ENCODE measurements at places on chromosomes 2 and 18. TPM values are rescaled to one million over a fixed set of nuclear protein-coding genes. Genes with fewer than 3 reads are reported as not detected.

- no peaks in the 10 kb centered on the region for H3K27me3 ChIP-seq
- no peak overlapping the region for H3K27ac ChIP-seq
- no peak for DNase-seq
- no peak overlapping the region for H3K4me3 ChIP-seq
- H3K36me3 ChIP-seq, result peaks cover 2% of the 10 kb centered on the region
Measured at GRCh38 chr2:169887120-169887519, 59.9 kb downstream of the UBR3 start.

- H3K4me1 ChIP-seq, result no peaks in the 10 kb centered on the region
- no peaks in the 10 kb centered on the region for H3K36me3 ChIP-seq
- no peak overlapping the region for H3K4me3 ChIP-seq
- no peak for DNase-seq
- no peak overlapping the region for H3K27ac ChIP-seq
Measured at GRCh38 chr2:21277068-21278056, 153.6 kb downstream of the TDRD15 start.

SIGLEC15 gene
- not detected for total RNA-seq

PRPF40A gene
- total RNA-seq, result 39.6 TPM

DNA sequence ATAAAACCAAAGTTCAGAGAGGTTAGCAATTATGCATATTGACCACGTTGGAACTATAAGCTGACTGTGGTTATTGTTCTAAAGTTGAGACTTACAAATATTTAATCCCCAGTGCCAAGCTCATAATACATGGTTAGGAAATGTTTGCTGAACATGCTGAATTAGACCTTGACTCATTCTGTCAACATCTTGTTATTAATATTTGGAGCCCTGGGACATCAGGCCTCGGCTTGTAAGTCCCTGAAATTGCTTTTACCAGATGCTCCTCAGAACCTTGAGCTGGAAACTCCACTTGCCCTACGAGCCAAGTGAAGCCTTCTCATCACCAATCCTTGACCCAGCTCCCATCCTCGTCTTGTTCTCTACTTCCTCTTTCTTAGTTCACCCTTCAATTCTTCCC lies 21.2 kb downstream of the DYNAP start:
- DNase-seq, result no peak
- no peaks in the 10 kb centered on the region for H3K27me3 ChIP-seq
- H3K27ac ChIP-seq, result no peak overlapping the region
- no peaks in the 10 kb centered on the region for H3K36me3 ChIP-seq
- H3K4me3 ChIP-seq, result no peak overlapping the region
- H3K4me1 ChIP-seq, result no peaks in the 10 kb centered on the region

DNA sequence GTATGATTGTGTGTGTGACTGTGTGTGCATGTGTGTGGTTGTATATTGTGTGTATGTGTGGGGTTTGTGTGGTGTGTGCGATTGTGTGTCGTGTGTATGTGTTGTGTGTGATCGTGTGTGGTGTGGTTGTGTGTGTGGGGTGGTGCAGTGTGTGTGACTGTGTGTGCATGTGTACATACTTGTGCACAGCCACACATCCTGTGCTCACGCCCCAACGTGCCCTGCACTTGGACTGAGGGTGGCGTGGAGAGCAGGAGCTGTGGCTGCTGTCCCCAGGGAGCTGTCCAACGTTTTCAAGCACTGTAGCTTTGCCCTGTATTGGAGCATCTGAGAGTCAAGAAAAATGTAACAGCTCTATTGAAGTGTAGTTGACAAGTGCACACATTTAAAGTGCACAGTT lies 243.2 kb upstream of the HDAC4 start:
- H3K4me3 ChIP-seq, result no peak overlapping the region
- H3K27ac ChIP-seq, result no peak overlapping the region
- no peaks in the 10 kb centered on the region for H3K4me1 ChIP-seq
- DNase-seq, result no peak

POTEJ gene
- total RNA-seq, result not detected

GRCh38 chr2:139885921-139886498 lies 1105.8 kb upstream of the NXPH2 start:
- no peak overlapping the region for H3K27ac ChIP-seq
- DNase-seq, result no peak
- H3K27me3 ChIP-seq, result no peaks in the 10 kb centered on the region

- no peaks in the 10 kb centered on the region for H3K27me3 ChIP-seq
- no peak overlapping the region for H3K4me3 ChIP-seq
Measured at GRCh38 chr18:61742565-61743429, 150.0 kb downstream of the RNF152 start.

- H3K27ac ChIP-seq, result no peak overlapping the region
- H3K4me1 ChIP-seq, result no peaks in the 10 kb centered on the region
- H3K36me3 ChIP-seq, result no peaks in the 10 kb centered on the region
- no peaks in the 10 kb centered on the region for H3K27me3 ChIP-seq
- no peak for DNase-seq
Measured at GRCh38 chr2:177573120-177573519, 180.5 kb downstream of the AGPS start.

DNA sequence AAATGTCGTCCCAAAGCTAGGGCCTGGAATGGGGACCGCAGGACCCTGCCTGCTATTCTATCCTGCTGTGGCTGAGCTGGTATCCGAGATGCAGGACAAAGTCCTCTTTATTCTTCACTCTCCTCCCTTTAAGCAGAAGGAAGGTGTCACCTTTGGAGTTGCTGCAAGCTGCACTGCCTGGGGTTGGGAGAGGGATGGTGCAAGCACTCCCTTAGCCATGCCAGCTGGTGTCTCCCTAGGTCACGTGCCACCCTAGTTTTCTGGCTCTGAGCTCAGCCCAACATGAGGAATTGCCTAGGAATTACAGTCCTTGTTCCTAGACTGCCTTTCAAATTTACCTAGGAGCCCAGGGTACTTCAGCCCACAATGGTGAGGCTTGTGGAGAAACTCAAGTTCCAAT lies 21.4 kb upstream of the FAM228A start:
- no peak overlapping the region for H3K27ac ChIP-seq
- H3K36me3 ChIP-seq, result no peaks in the 10 kb centered on the region
- DNase-seq, result no peak
- H3K4me1 ChIP-seq, result no peaks in the 10 kb centered on the region
- no peak overlapping the region for H3K4me3 ChIP-seq
- H3K27me3 ChIP-seq, result no peaks in the 10 kb centered on the region

CCDC102B gene
- total RNA-seq, result 1.2 TPM

DNA sequence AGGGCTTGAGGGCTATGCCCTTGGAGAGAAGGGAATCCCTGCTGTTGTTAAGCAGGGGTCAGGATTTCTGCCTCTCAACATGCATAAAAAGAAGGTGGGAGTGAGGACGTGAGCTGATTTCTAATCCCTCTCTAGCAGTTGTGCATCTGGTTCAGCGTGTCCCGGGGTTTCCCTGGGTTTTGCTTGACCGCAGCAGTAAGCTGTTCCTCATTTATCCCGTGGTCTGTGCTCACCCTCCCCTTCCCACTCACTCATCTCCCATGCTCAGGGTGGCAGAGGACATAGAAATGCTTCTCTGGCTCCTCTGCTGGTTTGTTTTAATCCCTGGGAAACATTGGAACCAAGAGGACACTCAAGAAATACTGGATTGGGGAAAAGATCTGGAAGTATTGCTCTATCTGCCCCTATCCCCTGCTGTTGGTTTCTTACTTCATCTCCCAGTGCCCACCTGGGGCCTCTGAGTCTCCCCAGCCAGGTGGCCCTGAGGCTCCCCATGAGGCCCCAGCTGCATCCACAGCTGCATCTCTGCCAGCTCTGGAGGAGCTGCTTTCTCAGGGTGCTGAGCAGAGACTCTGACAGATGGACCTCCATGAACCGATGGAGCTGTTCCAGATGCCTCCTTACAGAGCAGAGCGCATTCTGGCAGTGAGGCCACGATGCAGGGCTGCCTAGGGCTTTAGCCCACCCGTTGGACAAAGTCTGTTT lies 36.1 kb downstream of the TET3 start:
- H3K27me3 ChIP-seq, result no peaks in the 10 kb centered on the region
- H3K4me3 ChIP-seq, result no peak overlapping the region
- H3K27ac ChIP-seq, result no peak overlapping the region
- no peak for DNase-seq
- H3K4me1 ChIP-seq, result peaks cover 8% of the 10 kb centered on the region

DNA sequence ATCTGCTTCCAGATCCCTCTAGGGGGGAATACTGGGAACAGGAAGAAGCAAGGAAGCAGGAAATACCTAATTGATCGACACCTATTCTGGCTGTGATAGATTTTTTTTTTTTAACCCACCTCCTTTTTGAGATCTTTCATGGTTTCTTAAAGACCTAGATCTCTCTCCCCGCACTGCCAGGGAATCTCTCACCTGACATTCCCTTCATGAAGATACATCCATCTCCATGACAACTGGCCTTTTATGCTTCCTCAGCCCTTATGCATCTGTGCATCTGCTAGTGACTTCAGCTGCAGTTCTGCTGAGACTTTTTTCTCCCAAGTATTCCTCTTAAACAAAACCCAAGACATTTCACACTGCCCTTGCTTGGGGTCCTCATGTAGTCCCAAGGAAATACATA lies 21.1 kb upstream of the CPO start:
- no peaks in the 10 kb centered on the region for H3K27me3 ChIP-seq
- no peaks in the 10 kb centered on the region for H3K36me3 ChIP-seq
- H3K4me1 ChIP-seq, result no peaks in the 10 kb centered on the region
- no peak for DNase-seq
- H3K4me3 ChIP-seq, result no peak overlapping the region

DNA sequence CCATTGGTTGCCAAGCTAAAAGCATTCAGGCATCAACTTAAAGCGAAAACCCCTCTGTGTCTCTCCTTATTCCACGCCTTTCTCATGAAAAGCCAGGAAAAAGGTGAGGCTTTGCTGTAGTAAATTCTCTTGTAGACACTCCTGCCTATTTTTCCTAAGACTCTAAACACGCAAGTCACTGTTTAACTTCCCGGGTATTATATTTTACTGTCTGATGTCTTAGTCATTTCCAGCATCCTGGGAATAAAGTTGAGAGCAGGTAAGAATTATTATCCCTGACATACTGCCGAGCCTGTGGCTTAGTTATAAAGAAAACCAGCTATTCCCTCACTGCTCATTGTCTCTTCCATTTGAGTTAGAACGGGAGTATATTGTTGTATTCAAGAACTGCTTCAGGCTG lies 112.4 kb upstream of the GATA6 start:
- H3K27ac ChIP-seq, result no peak overlapping the region
- no peak overlapping the region for H3K4me3 ChIP-seq
- no peaks in the 10 kb centered on the region for H3K4me1 ChIP-seq
- H3K36me3 ChIP-seq, result no peaks in the 10 kb centered on the region
- no peaks in the 10 kb centered on the region for H3K27me3 ChIP-seq

NABP1 gene
- 8.4 TPM for total RNA-seq

RND3 gene
- 21.0 TPM for total RNA-seq

DNA sequence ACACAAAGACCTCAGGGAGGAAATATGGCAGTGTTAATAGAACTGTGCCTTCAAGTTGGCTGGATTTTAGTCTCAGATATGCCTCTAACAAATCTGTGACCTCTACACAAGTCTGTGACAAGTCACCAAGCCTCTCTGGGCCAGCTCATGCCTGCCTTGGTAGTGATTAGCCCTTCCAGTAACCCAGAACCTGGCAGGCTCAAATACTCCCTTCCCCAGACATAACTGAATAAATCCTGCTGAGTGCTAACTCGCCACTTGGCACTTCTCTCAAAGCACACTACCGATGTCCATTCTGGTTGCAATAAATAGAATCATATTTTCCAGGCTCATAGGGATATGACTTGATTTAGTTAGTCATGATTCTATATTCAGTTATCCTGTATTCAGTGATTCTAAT lies 15.3 kb upstream of the THSD7B start:
- no peak overlapping the region for H3K27ac ChIP-seq
- DNase-seq, result no peak
- H3K4me1 ChIP-seq, result no peaks in the 10 kb centered on the region
- no peaks in the 10 kb centered on the region for H3K36me3 ChIP-seq
- no peak overlapping the region for H3K4me3 ChIP-seq

TMEM200C gene
- total RNA-seq, result 0.15 TPM

- H3K4me1 ChIP-seq, result peaks cover 4% of the 10 kb centered on the region
- H3K27ac ChIP-seq, result peak overlapping the region; percentile 34
- no peaks in the 10 kb centered on the region for H3K27me3 ChIP-seq
- no peak overlapping the region for H3K4me3 ChIP-seq
- DNase-seq, result no peak
- no peaks in the 10 kb centered on the region for H3K36me3 ChIP-seq
Measured at GRCh38 chr2:179622112-179622511, 239.3 kb downstream of the ZNF385B start.

DNA sequence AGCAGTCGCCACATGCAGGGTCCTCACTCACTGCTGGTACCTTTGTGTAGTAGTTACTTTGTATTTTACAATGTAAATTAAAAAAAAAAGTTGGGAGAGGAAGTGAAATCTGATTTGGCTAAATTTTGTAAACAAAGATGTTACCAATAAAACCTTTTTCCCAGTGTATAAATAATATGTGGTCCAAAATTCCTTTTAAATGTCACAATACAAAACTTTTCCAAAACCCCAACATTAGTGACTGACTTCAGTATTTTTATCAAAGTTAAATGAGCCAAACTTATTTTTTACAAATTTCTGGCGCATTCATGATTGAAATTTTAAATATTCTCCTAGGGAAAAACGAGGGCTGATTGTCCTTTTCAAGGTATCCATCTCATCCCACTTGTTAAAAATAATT lies 239.9 kb downstream of the AGAP1 start:
- H3K27me3 ChIP-seq, result no peaks in the 10 kb centered on the region
- H3K4me3 ChIP-seq, result no peak overlapping the region
- no peak overlapping the region for H3K27ac ChIP-seq

- peaks cover 2% of the 10 kb centered on the region for H3K36me3 ChIP-seq
- H3K4me1 ChIP-seq, result peaks cover 4% of the 10 kb centered on the region
- no peak overlapping the region for H3K27ac ChIP-seq
- H3K27me3 ChIP-seq, result no peaks in the 10 kb centered on the region
- H3K4me3 ChIP-seq, result no peak overlapping the region
- DNase-seq, result no peak
Measured at GRCh38 chr2:27860111-27860510, 30.1 kb downstream of the RBKS start.

DNA sequence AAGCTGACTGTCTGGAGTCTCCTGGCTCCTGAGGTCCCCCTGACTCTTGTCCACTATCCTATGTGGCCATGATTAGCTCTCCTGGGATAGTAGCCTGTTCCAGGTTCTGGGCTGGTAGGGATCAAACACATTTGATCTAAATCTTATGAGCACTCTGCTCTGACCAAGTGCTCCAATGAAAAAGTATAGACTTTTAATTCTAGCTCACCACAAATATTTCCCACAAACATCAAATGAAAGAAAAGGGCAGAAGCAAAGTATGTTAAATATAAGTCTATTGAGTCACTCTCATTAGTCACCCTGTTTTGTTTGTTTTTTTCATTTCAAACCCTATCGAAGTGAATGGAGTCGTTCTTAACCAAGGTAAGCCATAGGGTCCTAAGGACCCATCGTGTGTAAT lies 39.7 kb upstream of the NEDD4L start:
- no peaks in the 10 kb centered on the region for H3K4me1 ChIP-seq
- H3K36me3 ChIP-seq, result no peaks in the 10 kb centered on the region
- no peaks in the 10 kb centered on the region for H3K27me3 ChIP-seq

GRCh38 chr2:66439812-66440542 lies 5.1 kb downstream of the MEIS1 start:
- peak overlapping the region; percentile 70 for H3K4me3 ChIP-seq
- peaks cover 24% of the 10 kb centered on the region for H3K36me3 ChIP-seq
- H3K27me3 ChIP-seq, result no peaks in the 10 kb centered on the region
- H3K4me1 ChIP-seq, result no peaks in the 10 kb centered on the region

QPCT gene
- total RNA-seq, result 4.1 TPM

TAF4B gene
- total RNA-seq, result 5.4 TPM
